ENCODE measurements at places on chromosomes 4 and X.

DNA sequence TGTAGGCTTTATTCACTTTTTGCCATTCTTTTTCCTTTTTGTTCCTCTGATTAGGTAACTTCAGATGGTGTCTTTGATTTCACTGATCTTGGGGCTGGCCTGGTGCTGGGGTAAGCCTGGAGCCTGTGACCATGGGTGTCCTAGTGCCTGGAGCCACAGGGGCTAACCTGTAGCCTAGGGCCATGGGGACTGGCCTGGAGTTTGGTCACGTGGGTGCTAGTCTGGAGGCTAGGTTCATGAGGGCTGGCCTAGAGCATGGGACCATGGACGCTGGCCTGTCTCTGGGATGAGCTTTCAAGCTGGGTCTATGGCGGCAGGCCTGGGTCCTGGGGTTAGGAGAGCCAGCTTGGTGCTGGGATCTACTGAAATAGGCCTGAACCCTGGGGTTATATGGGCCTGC is 32.2 kb upstream of the ALG13 start:
- no peak for DNase-seq

- no peak for DNase-seq
These were observed 388.5 kb upstream of the SPANXN4 start for GRCh38 chrX:142637206-142637605.

GRCh38 chr4:96677499-96677898 is 837.6 kb downstream of the PDHA2 start:
- DNase-seq: no peak

DNA sequence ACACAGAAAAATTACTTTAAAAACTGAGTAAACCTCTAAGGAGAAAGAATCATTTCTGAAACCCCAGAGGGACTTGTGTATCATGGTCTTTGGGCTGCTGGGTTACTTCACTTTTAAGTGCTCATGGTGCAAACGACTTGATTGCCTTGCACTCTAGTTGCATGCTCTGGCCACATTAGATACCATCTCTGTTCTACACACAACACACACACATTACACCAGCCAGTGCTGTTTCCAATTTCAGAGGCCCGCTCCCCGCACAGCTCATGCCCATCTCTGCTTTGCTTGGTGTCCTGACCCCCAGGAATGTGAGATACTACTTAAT is 2.1 kb downstream of the PPP3CA start:
- no peak for DNase-seq

- DNase-seq: no peak
These were observed 454 bp downstream of the BTC start for GRCh38 chr4:74793757-74794381.

GRCh38 chr4:85933291-85933640 is 426.6 kb downstream of the MAPK10 start:
- DNase-seq: no peak

DNA sequence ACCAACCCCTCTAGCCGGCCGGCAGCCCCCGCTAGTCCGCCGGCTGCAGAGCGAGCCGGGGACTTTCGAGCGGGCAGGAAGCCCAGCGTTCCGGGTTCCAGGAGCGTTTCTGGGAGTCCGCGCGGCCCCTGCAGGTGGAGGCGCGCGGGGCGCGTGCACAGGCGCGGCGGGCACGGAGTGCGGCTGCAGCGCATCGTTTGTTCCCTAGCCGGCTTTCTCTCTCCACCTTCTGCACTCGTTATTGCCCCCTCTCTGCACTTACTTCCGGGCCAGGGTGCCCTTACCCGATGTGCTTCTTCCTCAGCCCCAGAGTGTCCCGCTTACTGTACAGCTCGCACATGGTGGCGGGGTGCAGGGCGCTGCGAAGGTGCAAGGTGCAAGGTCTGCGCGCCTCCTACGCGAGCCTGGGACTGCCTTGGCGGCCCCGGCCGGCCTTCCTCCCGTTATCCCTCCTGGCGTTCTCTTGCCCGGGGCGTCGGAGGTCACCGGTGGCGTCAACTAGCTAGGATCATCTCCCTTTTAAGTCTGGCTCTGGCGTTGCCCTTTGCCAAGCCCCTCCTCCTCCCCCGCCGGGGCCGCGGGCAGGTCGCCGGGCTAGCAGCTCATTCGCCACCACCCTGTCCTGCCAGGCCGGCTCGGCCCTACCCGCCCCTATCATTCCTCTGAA is at the start of gene ETNPPL:
Gene ETNPPL, minus strand, starts transcription at position 495 of the 667 bp plus-strand sequence. Its CDS starts 155 bp downstream, at position 340.
- peak; percentile 51 for DNase-seq

GRCh38 chr4:152585023-152585441 is 49.1 kb upstream of the FBXW7 start:
- no peak for DNase-seq

GRCh38 chrX:36947214-36947613 is 61.0 kb upstream of the FAM47C start:
- no peak for DNase-seq

- no peak for DNase-seq
These were observed 216.2 kb upstream of the BMP3 start for GRCh38 chr4:80814266-80814665.

GRCh38 chr4:174207367-174207766 is 76.1 kb downstream of the FBXO8 start:
- DNase-seq: no peak

DNA sequence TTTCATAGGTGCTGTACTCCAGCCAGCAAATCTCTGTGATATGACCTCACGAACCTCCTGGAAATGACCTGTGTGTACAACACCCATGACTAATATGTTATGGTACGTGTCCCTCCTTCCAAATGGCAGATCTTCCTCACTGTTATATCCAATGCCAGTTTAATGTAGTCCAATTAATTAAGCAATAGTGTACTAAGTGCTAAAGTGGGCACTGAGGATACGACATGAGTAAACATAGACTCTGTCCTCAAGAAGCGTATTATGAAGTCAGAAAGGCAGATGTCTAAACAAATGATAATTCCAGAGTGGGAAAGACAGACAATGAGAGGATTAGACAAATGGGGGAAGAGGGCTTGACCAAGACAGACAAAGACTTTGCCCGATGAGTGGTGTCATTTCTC is 33.9 kb downstream of the GPRIN3 start:
- no peak for DNase-seq

- DNase-seq: no peak
These were observed 67.5 kb upstream of the BMP3 start for GRCh38 chr4:80963051-80963450.

- DNase-seq: no peak
These were observed 320.6 kb upstream of the PPARGC1A start for GRCh38 chr4:24210332-24210902.

- no peak for DNase-seq
These were observed 804.5 kb downstream of the C4orf33 start for GRCh38 chr4:129900430-129900953.

- no peak for DNase-seq
These were observed 1382.9 kb downstream of the FAM133A start for GRCh38 chrX:95056901-95057300.

DNA sequence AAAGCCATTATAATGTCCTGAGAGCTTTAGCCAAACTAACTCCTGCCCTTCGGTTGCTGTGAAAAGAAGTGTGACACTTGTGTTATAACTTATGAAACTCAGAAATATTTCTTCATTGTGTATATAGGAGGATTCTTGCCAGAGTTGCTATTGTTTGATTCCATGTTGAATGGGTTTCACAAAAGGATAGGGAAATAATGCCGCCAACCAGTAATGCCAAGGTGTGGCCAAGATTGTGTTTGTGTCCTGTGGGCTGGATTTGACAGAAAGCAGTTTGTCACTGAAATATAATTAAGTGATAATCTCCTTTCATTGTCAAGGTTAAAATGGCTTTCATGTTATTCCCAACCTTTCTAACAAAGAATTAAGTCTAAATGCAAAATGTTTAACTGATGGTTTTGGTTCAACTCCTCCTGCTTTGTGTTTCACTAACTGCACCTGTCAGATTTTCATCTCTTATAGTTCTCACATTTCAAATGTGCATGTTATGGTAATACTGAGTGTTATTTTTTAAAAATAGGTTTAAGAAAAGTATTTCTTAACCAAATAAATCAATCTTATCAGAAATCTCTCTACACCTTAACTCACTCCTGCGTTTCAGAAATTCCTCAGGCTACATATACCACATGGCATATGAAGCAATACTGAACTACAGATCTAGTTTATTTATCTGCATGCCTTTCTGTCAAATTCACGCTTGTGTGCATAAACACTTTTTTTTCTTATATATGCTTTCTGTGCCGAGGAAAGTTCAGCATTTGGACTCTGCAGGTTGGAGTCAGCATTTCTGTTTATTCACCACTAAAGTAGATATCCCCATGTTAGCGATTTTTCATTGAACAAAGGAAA is at the start of gene CLDN22:
Gene CLDN22, minus strand, starts transcription at position 66 of the 849 bp plus-strand sequence. Its CDS starts 58 bp downstream, at position 8.
- DNase-seq: no peak

GRCh38 chrX:14676431-14676830 is 147.1 kb downstream of the GLRA2 start:
- no peak for DNase-seq

DNA sequence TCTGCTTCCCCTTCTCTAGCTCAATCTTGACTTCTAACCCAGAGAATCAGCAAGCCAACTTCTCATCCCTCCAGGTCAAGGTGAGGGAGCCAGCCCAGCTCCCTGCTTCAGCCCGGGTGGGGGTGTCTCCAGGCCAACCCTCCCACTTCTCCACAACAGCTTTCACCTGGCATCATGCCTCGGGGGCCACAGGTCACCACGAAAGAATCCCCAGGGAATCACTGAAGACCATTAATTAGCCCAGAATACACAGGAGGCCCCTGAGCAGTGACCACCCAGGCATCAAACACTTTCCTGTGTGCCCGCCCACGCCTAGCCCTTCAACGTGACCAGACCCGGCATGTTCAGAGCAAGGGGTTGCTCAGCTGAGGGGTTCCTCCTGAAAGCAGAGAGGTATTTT is 646.7 kb downstream of the BCOR start:
- DNase-seq: no peak

GRCh38 chr4:79225360-79225759 is 100.5 kb downstream of the NAA11 start:
- no peak for DNase-seq
